ENCODE measurements at places on chromosomes 2 and 18.

DNA sequence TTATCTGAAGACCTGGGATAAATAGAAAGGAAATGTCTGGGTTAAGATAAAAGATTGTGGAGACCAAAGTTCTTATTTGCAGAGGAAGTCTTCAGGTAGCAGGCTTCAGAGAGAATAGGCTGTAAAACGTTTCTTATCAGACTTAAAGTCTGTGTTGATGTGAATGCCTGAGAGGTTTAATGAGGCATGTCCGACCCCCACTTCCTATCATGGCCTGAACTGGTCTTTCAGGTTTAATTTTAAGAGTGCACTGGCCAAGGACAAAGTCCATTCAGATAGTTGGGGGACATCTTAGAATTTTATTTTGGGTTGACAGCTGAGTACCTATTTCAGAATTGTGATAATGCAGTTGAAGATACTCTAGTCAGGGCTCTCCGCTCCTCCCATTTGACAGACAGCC is 92.1 kb downstream of the ATL2 start:
- DNase-seq: no peak

DNA sequence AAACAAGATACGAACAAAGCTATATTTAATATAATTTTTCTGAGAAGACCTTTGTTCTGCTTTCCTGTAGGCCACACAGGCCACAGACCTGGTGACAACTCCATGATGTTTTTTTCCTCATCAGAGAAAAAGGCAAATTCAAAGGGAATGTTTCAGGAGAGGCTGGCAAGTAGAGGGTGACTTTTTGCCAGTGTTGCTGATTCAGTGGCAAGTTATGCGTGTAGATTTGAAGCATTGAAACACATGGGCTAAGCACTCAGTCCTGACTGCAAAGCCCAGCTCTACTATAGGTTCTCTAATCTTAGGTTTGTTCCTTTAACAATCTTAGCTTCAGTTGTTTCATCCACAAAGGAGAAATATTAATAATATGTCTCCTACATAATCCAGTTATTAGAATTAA is 499.8 kb downstream of the SUCLG1 start:
- no peak for DNase-seq

- DNase-seq: no peak
These were observed 293.6 kb downstream of the SOX11 start for GRCh38 chr2:5985536-5986385.

DNA sequence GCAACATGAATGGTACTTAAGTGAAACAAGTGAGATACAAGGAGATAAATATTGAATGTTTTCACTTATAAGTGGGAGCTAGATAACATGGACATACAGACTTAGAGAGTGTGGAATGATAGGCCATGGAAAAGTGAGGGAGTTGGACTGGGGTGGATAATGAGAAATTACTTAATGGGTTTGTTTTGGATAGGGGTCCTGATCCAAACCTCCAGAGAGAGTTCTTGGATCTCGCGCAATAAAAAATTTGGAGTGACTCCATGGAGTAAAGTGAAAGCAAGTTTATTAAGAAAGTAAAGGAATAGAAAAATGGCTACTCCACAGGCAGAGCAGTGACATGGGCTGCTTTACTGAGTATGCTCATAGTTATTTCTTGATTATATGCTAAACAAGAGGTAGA is 508.9 kb downstream of the CNTNAP5 start:
- no peak for DNase-seq

DNA sequence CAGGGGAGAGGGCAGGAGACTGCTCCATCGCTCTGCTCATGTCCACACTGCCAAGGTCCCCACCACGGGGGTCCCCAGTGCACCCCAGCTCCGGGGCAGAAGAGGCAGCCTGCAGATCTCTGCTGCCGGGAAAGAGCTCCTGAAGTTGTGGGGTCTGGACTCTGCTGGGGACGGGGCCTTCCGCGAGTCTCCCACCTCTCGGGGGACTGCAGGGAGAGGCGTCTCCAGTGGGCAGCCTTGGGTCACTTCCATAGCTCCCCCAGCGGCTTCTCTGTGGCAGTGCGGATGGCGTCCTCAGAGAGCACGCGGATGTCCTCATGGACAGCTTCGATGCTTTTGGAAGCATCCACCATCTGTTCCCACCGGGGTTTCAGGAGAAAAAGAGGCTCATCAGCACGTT is 10.7 kb downstream of the DTYMK start:
- no peak for DNase-seq

GRCh38 chr18:49839012-49839411 is 25.7 kb upstream of the ACAA2 start:
- peak; percentile 70 for DNase-seq

DNA sequence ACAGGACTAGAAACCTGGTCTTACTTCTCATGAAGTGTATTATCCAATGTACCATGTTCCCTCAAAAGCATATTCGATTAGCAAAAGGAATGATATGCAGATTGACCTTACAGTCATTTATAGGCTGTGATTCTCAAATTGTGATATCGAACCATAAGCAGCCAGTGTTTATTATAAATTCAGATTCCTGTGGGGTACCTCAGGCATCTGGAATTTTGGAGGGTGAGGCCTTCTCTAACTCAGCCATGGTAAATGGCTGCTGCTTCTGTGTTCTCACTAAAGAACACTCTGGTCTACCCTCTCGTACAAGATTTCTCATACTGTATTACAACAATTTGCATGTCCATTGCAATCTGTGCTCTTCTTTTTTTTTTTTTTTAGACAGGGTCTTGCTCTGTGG is 84.5 kb downstream of the PRPF40A start:
- no peak for DNase-seq

DNA sequence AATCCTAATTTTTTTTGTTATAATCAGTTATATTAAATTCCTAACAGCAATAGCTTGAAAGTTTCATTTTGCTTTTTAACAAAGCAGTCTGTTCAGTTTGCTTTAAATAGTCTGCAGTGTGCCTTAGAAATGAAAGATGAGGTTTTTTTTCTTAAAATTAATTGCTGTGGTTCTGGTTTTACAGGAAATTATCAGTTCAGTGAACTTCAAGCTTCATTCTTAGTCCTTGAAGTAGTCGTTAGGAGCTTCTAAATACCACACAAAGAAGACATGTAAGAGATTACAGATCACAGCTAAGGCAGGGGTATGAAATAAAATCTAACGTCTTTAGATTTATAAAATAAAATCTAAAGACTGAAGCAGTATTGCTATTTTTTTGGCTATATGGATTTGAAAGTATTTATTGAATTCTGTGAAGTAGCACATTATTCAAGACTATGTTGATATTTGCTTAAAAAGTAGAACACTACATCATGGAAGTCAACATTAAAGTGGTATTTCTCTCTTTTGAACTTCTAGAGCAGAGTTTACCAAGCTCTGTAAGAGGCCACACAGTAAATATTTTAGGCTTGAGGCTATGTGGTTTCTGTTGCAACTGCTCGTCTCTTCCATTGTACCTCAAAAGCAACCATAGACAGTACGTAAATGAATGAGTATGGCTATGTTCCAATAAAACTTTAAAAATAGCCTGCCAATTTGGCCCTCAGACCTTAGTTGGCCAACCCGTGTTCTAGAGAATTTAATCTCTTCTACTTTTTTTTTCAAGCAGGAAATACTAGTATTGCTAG is 81.5 kb upstream of the STON1 start:
- DNase-seq: peak; percentile 78

GRCh38 chr2:113103277-113103676 is 24.1 kb upstream of the IL1RN start:
- no peak for DNase-seq

- DNase-seq: no peak
These were observed 1.4 kb upstream of the TTL start for GRCh38 chr2:112480530-112481049.

- no peak for DNase-seq
These were observed 94.2 kb downstream of the NEB start for GRCh38 chr2:151640087-151640486.

DNA sequence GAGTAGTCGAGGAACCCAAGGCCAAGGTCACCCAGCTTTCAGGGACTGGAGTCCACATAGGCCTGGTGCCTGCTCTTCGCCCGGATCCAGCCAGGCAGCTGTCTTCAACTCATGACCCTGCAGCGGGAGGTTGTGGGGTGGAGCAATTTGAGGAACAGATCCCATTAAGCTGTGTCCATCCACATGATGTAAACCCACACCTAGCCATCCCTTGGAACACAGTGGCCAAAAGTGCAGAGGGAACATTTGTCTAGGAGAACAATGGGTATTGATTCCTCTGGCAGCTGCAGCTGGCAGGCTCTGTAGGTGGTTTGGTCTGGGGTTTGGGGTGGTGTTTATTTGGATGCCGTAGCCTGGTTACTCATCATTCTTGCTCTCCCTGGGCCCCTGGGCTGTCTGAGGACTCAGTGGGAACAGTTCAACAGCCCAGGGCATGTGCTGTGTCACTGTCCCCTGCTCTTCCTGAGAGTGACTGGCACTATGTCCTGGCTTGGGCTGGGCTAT is 99.4 kb downstream of the TFCP2L1 start:
- peak; percentile 59 for DNase-seq

GRCh38 chr2:235612181-235612950 is 118.5 kb downstream of the AGAP1 start:
- no peak for DNase-seq

DNA sequence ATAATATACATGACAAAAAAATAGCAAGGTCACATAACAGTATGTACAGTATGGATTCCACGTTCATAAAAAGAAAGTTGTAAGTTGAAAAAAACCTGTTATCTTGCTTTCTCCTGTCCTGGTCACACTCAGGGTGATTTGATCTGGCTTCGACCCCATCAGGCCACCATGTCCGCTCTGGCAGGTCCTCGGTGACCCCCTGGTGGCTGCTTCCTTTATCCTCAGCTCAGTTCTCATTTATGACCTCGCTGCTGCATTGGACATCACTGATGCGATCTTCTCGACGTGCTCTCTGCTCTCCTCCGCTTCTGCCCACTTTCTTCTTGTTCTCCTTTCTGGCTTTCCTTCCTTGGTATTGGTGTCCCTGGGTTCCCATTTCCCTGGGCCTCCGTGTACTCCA is 29.7 kb downstream of the DGKD start:
- DNase-seq: no peak

- DNase-seq: no peak
These were observed 8.2 kb downstream of the ATOH8 start for GRCh38 chr2:85761946-85762345.

DNA sequence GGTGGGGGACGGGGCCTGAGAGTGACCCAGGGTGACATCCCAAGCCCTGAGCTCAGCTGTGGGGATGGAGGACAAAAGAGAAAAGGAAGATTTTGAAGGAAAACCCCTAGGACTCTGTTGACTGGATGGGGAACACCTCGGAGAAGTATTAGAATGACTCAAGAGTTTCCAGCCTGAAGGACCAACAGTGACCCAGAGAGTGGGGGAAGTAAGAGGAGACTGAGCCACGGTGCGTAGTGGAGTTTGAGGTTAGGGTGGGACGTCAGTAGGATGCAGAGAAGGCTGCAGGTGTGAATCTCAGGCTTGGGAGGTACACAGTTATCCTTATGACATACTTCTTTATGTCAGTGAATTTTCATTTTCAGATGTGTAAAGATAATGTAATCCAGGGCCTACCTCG is 119.5 kb downstream of the NCK2 start:
- no peak for DNase-seq

GRCh38 chr2:136487421-136487820 is 277.9 kb upstream of the THSD7B start:
- DNase-seq: no peak

GRCh38 chr2:232900811-232901735 is 31.0 kb downstream of the SNORC start:
- no peak for DNase-seq

DNA sequence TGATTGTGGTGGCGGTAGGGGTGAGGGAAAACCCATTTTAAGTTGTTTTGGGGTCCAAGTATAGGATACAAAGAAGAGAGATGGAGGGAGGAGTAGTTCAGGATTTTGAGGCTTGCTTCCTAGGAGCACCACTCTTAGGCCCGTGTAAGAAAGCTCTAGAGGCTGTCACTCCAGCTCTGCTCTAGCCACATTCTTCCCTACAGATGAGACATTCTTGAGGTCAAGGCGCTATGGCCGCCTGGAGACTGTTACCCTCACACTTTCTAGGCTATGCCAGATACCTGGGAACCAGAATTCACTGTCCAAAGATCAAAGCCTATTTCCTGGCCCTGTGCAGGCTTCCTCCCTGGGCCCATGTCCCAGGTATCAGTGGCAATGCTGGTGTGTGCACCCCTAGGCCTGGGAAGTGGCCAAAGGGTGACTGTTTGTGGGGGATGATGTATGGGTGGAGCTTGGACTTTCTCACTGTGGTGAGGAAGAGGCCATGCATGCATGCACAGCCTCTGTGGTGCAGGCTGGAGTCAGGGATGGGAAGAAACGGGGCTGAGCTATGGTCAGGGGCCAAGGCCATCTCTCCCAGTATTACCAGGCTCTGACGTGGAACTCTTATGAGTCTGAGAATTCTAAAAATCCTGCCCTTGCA is 7.0 kb upstream of the TTL start:
- peak; percentile 14 for DNase-seq

DNA sequence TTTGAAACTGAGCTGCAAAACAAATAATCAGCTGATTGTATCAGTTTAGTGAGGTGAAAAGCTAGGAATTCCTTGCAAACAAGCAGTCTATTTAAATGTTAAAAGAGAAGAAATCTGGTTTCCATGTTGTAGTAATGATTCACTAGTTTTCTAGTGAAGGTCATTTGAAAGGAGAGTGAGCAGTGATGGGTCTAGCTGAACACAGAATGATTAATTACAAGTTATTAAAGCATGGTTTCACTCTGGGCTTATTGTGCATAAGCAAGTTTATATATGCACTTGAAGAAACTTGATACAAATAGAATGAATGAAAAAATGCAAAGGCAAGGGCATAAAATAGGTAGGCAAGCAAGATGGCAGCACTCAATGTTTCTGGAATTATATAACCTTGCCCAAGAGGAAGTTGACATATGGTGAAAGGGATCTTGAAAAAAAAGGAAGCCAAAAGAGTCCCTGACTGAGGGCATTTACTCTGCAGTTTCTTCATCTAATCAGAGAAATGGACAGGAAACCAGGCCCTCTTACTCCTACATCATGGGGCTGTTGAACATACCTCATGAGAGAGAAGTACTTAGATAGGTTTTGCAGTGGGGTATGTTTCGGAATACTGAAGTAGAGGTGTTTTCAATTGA is 53.2 kb downstream of the PLCL1 start:
- DNase-seq: no peak

GRCh38 chr2:217650229-217650628 is 352.6 kb downstream of the TNS1 start:
- DNase-seq: no peak

DNA sequence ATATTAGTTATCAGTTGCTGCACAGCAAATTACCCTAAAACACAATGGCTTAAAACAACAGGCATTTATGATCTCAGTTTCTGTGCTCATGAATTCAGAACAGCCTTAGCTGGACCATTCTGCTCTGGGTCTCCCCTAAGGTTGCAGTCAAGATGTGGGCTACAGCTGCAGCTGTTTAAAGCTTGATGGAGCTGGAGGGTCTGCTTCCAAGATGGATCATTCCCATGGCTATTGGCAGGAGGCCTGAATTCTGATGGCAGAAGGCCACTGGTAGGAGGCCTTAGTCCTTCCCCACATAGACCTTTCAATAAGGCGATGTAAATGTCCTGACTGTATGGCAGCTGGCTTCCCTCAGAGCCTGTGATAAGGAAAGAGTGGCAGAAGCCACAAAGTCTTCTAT is 118.6 kb upstream of the SERPINE2 start:
- DNase-seq: no peak

- no peak for DNase-seq
These were observed 111.7 kb downstream of the PARD3B start for GRCh38 chr2:204657024-204657423.

- no peak for DNase-seq
These were observed 42.5 kb upstream of the TMEM18 start for GRCh38 chr2:719734-720133.

- peak; percentile 32 for DNase-seq
These were observed 141.4 kb downstream of the SPP2 start for GRCh38 chr2:234191819-234192407.
